ENCODE measurements at places on chromosomes 3 and 15.
A peak's percentile ranks its signal among the peaks of the same experiment; 100 is the strongest.

DNA sequence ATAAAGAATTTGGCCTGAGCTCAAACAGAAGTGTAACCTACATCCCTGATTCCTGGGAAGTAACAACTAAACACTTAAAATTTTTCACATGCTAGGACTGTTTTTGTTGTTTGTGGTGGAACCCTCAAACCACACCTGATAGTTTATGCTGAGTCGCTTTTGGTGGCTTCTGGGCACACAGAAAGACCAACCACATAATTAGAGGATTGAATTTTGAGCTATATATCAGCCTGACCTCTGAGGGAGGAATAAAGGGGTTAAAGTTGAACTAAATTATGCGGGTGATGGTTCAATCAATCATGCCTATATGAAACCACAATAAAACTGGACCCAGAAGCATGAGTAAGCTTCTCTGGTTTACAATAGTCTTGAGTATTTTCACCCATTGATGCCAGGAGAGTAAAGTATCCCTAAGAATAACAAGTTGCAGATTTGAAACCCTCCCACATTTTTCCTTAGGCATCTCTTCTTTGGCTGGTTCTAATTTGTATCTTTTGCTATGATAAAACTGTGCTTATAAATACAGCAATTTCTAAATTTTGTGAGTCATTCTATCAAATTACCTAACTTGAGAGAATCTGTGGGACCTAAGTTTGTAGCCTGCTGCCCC is 1304.5 kb upstream of the GBE1 start:
- no peak for DNase-seq

- DNase-seq, result no peak
These were observed 11.4 kb downstream of the CCDC14 start for GRCh38 chr3:123949641-123950040.

GRCh38 chr3:185381320-185382058 is 18.6 kb downstream of the MAP3K13 start:
- DNase-seq, result no peak

DNA sequence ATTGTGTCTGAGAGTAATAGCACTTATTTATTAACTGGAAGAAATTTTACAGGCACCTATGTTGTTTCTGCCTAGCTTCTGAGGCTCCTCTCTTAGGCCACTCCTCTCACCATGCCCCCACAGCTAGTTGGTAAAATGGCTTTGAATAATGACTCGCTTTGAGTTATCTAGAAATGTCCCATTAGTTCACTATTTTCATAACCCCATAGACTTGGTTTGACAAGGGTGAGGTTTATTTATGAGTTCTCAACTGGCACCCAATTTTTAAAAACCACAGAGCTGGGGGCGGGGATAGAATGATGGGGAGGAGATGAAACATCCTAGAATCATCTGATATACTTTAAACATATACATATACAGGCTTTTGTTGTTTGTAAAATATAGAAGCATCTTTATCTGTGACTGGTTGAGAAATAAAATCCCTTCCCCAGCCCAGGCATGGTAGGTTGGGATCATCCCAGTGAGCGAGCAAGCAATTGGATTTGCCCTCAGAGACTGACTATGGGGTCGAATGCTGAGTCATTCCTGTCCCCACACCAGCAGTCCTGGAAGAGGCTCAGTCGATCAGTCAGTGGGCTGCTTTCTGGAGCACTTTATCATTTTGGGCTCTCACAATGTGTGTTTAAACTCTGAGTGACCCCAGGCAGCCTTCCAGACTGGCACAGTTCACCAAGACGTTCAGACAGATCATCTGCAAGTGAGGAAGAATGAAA is 60.2 kb upstream of the TSEN2 start:
- peak; percentile 73 for DNase-seq

GRCh38 chr3:127903611-127904375 is 11.2 kb upstream of the KBTBD12 start:
- DNase-seq, result no peak

GRCh38 chr15:45670511-45670910 is 35.7 kb downstream of the SQOR start:
- no peak for DNase-seq

DNA sequence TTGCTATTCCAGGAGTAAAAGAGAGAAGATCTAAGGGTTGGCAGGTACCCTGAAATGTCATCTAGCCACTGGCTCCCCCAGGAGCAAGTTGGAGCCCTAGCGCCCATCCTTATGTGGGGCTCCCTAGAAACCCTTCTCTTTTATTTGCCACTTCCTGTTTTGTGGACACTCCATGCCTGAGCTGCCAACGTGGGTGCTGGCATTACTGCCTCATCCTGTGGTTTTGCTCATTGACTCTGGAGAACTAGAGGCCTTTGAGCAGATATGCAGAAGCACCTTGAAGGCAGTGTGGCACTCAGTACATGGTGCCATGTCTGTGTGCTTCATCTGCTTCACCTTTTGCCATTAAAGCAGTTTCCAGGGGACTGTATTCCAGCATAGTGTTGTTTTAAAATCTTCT is 8.1 kb downstream of the EDEM1 start:
- peak; percentile 66 for DNase-seq

DNA sequence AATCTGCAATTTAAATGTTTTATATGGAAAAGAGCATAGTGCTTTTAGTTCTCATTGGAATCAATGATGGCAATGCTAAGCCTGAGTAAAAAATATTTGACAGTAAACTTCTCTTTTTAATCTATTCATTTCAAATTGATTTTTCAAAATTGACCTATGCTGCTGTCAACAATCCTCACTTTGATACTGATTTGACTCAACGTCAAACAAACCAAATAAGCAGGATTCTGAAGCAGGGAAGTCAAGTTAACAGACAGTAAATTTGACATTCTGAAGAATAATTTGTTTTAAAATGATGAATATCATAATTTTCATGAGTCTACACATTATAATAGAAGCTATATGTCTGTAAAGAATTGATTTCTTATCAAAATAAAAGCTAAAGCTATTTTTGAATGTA is 1053.1 kb downstream of the DIPK2A start:
- DNase-seq, result no peak

DNA sequence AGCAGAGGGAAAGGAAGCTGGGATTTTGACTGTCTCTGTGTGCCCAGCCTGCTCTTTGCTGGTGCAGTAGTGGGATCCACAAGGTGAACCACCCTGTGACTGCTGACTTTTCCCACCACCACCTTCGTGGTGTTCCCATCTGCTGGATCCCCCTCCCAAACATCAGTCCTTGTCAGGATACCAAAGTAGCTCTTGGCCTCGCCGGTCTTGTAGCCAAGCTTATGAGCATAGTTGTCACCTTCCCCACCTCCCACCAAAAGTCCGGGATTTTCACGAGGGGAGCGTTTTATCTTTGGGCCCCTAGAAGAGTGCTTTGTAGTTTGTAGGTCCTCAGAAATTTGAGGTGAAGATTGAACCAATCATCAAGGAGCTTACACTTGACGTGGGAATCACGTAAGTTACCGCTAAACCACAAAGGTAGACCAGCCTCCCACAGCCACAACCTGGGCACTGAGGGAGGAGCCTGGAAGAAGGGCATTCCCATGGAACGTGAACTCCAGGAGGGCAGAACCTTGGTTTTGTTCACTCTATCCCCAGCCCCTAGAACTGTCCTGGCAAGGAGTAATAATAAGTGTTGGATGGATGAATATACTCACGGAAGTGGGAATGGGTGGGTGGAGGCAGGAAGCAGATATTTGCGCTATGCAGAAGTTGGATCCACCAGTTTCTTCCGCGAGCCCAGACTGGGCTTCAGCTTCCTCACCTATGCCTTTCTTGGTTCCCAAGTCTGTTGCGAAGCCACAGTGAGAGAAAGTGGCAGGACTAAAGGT is 814 bp upstream of the TEX264 start:
- peak; percentile 25 for DNase-seq

- no peak for DNase-seq
These were observed 1.9 kb downstream of the RAP2B start for GRCh38 chr3:153163756-153164550.

DNA sequence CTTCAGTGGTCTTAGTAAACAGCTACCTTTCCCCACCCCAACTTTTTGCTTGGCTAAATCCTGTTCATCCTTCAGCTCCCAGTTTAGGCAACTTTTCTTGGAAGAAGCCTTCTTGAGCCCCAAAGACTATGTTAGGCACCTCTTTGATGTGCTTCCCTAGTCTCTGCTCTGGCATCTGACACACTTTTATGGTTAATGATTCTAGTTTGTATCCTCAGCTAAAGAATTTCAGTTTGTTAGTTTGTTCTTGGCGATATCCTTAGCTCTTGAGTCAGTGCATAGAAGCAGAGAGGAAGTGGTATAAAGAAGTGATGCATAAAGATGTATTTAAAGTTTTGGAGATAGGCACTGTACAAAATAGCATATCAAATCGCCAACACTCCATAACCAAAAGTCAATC is 168.4 kb downstream of the WDR72 start:
- DNase-seq, result no peak

- peak; percentile 51 for DNase-seq
These were observed 12.4 kb downstream of the CIB1 start for GRCh38 chr15:90221246-90221900.

- no peak for DNase-seq
These were observed 22.6 kb upstream of the SCG3 start for GRCh38 chr15:51658664-51659063.

DNA sequence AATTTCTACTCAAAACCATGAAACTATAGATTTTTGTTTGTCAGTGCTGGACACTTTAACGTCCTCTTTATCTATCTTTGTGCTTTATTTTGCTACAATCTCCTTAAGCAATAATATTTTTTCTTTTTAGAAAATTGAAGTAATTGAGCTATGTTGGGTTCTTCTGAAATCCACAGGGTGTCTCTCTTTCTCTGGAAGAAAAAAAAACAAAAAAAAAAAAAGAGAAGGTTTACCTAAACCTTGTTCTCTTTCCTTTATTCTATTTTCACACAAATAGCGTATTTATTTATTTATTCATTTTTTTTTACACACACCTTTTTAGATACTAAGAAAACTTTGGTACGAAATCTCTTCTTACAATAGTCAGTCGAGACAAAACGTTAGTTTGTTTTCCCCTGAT is 601.0 kb downstream of the EDEM1 start:
- no peak for DNase-seq

DNA sequence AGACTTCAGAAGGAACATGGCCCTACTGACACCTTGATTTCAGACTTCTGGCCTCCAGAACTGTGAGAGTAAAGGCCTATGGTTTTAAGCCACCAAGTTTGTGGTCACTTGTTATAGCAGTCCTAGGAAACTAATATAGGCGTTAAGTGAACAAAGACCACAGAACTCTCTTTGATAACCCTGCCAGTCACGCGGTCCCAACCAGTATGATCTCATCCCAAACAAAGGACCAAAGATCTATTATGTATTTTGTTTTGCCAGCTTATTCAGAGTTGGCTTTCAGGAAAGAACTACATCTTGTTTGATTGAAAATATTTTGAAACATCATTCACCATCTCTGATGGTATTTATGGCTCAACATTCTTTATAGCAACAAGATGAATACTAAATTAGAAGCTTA is 294.4 kb upstream of the SLCO3A1 start:
- no peak for DNase-seq

- DNase-seq, result no peak
These were observed 4.7 kb downstream of the TMCC1 start for GRCh38 chr3:129888771-129889170.

GRCh38 chr15:74184582-74185091 is 11.1 kb downstream of the ISLR start:
- peak; percentile 41 for DNase-seq

- no peak for DNase-seq
These were observed 17.6 kb upstream of the COLQ start for GRCh38 chr3:15539066-15539465.

DNA sequence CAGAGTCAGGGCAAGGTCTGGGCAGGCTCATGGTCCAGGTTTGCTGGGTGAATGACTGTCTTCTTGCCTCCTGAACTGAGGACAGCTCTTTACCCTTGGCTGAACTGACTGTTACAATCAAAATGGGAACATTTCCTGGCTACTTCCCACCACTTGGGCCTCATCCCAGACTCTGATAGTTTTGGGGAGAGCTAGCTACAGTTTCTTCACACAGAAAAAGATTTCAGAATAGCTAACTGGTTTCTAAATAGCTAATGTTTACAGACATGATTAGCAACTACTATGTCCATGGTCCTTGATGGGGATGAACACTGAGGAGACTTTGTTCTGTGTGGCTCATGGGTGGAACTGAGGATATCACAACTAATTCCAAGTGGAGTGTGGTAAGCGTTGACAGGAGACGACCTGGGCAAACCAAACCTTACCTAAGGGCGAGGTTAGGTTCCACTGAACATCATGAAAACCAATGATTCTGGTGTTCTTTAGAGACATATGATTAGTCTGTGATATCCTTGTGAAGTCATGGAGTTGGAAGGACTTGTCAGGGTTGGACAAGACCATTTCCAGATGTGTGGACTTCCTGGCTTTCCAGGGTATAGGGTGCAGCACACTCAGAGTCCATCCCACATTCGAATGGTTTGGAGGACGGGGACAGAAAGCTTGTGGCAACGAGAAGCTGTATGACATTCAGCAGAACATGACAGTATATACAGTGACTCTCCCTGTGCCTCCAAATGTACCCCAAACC is 7.3 kb downstream of the ALPK3 start:
- no peak for DNase-seq

DNA sequence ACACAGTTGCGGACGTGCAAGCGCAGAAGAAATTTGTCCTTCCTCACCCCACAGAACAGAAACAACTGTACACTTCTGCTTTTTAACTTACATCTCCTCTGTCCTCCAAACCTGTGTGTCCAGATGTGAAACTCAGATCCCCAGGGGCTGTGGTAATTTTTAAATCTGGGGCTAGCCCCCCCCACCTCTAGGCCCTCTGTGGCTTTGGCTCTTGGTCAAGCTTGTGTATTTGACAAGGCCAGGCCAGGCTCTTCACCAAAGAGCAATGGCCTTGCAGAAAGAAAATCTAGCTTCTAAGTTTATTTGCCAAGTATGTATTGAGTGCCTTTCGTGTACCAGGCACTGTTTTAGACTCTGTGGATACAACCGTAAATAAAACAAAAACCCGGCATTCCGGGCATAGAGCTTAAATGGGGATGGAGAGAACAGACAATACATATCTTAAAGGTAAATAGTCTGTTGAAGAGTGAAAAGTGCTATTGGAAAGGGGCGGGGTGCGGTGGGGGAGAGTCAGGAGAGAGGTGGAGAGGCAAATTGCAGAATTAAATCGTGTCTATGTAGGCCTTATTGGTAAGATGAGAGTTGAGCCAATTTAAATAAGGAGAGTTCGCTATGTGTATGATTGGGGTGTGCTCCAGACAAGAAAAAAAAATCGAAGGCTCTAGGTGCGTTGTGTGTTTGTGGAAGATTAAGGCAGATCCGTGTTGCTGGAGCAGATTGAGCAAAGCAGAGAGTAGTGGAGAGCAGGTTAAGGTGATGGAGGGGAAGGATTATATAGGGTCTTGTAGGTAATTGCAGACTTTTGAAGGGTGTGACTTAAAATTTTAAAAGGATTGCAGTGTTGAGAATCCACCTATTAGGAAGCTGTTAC is 781 bp upstream of the DPH6 start:
- DNase-seq, result no peak

GRCh38 chr3:102525624-102526023 is 90.8 kb downstream of the ZPLD1 start:
- no peak for DNase-seq

- DNase-seq, result no peak
These were observed 37.9 kb downstream of the PPCDC start for GRCh38 chr15:75061272-75061671.

GRCh38 chr3:142973217-142974009 is 9.9 kb upstream of the PAQR9 start:
- DNase-seq, result no peak

Data from activated CD4-positive, alpha-beta T cell treated with anti-CD3 and anti-CD28 coated beads for 48 hours (primary cell).